ENCODE measurements at places on chromosomes 2 and 18.

DNA sequence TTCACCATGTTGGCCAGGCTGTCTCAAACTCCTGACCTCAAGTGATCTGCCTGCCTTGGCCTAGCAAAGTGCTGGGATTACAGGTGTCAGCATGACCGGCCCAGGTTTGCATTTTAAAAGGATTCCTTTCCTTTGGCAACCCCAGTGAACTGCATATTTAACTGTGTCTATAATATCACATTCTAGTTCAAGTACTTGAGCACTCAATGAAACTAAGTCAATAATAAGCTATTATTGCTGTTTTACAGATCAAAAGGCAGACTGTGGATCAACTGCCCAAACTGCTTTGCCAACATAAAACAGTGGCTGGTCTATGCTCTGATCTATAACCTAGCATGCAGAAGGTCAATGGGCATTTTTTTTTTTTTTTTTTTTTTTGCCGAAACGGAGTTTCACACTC lies 144.5 kb downstream of the USP34 start:
- no peak for DNase-seq

GRCh38 chr18:12391487-12392165 lies 14.6 kb upstream of the AFG3L2 start:
- DNase-seq: peak; percentile 50

GRCh38 chr18:55552526-55553189 lies 35.3 kb downstream of the TCF4 start:
- DNase-seq: no peak

DNA sequence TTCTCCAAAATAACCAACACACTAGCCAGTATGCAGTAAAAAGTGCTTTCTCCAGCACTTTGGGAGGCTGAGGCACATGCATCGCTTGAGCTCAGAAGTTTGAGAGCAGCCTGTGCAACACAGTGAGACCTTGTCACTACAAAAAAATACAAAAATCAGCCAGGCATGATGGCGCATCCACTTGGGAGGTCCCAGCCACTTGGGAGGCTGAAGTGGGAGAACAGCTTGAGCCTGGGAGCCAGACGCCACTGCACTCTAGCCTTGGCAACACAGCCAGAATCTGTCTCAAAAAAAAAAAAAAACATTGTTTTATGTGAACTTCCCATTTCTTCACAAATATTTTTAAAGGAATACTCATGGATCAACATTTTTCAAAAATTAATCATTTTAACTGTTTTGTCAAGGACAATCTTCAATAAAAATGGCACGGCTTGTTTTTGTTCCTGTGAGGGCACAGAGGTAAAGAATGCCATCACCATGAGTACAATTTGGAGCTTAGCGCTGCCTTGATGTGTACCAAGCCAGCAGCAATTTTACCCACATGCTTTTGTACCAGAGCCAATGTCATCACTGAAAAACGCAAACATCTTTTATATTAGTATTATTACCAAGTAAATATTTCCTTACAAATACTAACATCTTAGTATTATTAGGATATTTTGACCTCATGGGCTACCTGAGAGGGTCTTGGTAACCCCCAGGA lies 26.7 kb downstream of the RAB1A start:
- no peak for DNase-seq

DNA sequence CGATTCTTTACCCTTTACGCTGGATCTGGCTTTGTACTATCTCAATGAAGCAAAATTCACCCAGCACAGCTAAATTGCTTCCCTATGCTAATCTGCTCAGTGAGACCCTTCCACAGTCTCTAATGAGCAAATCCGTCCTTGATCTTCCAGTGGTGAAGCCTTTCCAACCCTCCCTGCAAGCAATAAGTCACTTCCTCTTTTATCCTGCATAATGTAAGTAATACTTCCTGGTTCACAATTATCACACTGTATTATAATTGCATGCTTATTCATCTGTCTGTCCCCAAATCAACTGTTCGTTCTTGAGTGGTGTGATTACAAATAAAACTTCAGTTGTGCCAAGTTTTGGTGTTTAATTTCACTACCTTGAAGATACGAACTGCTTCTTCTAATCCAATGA lies 404.0 kb downstream of the ADCYAP1 start:
- no peak for DNase-seq
